Placental pericyte (primary cell): ENCODE measurements at places on chromosomes 3 and 15. TPM values are rescaled to one million over a fixed set of nuclear protein-coding genes. Genes with fewer than 3 reads are reported as not detected.

The SLC2A2 gene
- total RNA-seq = not detected in 2 replicates

The AADACL2 gene
- not detected in 2 replicates for total RNA-seq

The NAALADL2 gene
- 2.7 and 4.2 TPM in 2 replicates for total RNA-seq

The GASK1A gene
- total RNA-seq = 0.22 and 0.29 TPM in 2 replicates

The TERC gene
- total RNA-seq = 327 and 718 TPM in 2 replicates

The KIF7 gene
- 12.7 and 12.9 TPM in 2 replicates for total RNA-seq

The POLR2H gene
- total RNA-seq = 61.1 and 74.4 TPM in 2 replicates

The PPP1R14D gene
- total RNA-seq = not detected in 2 replicates

The TXNRD3 gene
- 5.3 and 11.2 TPM in 2 replicates for total RNA-seq

The ARHGEF3 gene
- 10.0 and 27.4 TPM in 2 replicates for total RNA-seq

The DUOX2 gene
- not detected in 2 replicates for total RNA-seq

The SPSB4 gene
- not detected in 2 replicates for total RNA-seq

The IFT57 gene
- 37.7 and 47.5 TPM in 2 replicates for total RNA-seq

The MEGF11 gene
- total RNA-seq = under 0.01 TPM in 1 of 2 replicates, not detected in the other

The SYNPR gene
- total RNA-seq = not detected in 2 replicates

The CYP8B1 gene
- not detected in 2 replicates for total RNA-seq

The TGM4 gene
- not detected in 2 replicates for total RNA-seq

The PRTG gene
- 1.1 and 2.7 TPM in 2 replicates for total RNA-seq

The GXYLT2 gene
- total RNA-seq = 11.6 and 71.1 TPM in 2 replicates

The VGLL4 gene
- 61.0 and 62.2 TPM in 2 replicates for total RNA-seq

The WNT5A gene
- total RNA-seq = 128 and 1,124 TPM in 2 replicates

The CHST2 gene
- 10.5 and 69.1 TPM in 2 replicates for total RNA-seq
